ENCODE measurements at places on chromosomes 16 and 17.

- DNase-seq: peak; percentile 14
Observed at GRCh38 chr17:4565209-4566141, 5.1 kb upstream of the GGT6 start.

DNA sequence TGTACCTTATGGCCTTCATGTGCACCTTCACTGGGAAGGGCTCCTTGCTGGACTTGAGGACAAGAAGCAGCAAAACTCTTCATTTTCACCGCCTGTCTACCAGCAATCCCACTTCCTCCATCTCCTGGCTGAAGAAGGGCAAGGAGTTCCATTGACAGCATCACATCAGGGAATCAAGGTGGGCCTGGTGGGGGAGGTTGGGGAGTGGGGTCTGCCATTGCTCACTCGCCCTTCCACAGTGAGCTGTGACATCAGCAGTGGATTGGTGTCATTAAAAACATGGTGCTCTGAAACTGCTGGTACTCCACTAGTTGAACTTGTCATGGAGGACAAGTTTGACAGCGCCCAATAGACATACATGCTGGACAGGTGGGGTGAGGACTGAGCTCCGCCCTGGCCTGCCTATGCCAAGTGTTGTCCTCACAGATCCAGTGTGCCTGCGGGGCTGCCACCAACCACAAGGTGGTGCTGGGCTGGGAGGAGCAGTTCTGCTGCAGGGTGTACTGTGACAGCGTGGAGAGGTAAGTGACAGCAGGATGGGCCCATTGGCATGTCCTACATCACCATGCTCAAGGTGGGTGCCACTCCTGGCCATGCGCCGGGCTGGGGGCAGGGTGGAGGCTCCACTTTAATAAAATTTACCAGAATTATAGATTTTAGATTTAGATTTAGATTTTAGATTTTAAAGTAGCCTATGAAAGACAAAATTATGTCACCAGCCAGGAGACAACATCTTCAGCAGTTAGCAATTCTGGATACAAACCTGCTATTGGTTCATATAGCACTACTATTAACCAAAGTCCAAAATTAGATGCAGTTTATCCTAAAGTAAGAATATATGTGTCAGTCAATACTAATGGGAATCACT, 1729.1 kb downstream of the TP53TG3F start:
- DNase-seq: no peak

GRCh38 chr16:49003992-49004391, 277.6 kb downstream of the CBLN1 start:
- no peak for DNase-seq

DNA sequence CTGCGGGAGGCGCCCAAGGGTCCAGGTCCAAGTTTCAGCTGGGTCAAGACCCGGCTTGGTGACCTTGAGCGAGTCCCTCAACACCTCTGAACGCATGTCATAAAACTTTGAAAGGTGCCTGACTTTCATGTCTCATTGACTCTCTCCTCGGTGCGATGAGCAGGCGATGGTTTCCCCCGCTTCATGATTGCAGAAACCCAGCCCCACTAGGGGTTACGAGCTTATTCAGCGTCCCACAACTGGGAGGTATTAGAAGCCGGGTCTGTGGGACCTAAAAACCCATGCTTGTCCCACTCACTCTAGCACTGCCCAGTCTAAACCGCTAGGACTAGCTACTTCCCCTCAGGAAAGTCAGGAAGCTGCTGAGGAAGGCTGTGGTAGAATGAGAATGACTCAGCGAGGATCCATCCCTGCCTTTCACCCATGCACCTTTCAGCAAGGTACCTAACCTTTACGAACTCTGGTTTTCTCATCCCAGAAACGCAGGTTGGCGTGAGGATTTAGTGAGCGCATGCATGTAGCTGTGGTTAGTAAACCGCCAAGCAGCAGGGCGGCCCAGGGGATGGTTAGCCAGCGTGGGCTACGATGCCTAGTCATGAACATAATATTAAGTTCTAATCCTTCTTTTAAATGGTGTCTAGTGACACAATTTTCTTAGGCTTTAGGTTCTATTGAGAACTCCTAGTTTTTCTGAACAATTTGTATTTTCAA, 26.2 kb upstream of the RFFL start:
- no peak for DNase-seq

Measured in stimulated activated CD8-positive, alpha-beta memory T cell treated with anti-CD3 and anti-CD28 coated beads, Interleukin-4, amount 100 ng/mL, for 1 hour (primary cell).